ENCODE measurements at places on chromosomes 5 and 9.

GRCh38 chr9:526904-527591 lies 312.4 kb downstream of the DOCK8 start:
- no peak for DNase-seq

DNA sequence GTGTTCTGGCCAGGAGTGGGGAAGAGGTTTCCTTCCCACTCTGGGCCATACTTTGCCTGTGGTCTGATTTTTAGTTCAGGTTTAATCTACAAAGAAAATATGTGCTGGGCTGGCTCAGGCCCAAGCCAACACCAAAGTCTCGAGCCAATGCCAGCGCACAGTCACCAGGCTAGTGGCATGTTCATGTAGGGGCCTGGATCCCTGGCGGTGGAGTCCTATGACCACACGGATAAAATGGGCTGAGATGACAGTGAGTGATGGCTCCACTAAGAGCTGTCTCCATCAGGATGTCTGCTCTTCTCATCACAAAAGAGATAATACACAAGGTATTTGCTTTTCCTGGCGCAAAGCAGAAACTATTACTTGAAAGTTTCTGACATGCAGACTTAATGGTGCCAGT lies 92.9 kb upstream of the PTPN3 start:
- DNase-seq = no peak

DNA sequence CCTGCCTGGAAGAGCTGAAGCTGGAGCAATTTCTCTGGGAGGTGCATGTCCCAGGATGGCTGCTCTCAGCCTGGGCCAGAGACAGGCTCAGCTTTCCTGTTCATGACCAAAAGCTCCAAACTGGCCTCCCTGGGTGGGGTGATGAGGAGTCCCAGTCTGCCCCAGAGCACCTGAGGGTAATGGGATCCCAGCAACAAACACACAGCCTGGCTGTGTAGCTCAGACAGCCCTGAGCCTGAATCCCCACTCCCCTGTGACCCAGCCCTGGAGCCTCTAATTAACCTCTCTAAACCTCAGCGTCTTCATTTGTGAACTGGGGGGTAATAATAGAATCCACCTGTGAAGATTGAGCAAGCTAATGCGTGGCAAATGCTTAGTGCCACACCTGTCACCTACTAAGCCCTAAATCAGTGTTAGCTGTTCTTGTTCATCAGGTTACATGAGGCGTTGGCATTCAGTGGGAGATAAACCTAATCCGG lies 67.5 kb downstream of the HSPA4 start:
- DNase-seq = no peak

- no peak for DNase-seq
Observed at GRCh38 chr5:33229216-33229615, 211.5 kb upstream of the TARS1 start.

DNA sequence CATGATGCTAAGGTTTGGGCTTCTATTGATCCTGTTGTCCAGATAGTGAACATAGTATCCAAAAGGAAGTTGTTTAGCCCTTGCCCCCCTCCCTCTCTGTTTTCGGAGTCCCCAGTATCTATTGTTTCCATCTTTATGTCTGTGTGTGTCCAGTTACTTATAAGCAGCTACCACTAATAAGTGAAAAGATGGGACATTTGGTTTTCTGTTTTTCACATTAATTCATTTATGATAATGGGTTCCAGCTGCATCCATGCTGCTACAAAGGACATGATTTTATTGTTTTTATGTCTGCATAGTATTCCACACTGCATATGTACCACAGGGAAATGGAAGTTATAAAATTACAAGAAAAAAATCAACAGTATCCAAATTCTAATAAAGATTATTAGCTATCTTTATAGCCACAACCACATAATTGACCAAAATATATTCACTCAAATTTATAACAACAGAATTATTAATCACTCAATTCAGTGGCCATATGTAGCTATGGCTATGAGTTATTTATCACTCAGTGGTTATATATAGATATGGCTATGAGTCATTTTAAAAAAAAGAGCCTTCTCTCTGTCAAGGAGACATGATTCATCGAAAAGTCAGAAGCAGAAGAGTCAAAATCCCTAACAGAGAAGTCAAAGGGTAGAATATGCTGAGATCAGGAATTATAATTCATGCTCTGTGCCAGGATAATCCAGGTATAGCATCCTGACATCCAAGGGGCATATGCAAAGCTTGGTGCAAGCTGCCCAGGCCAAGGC lies 367.5 kb downstream of the DEPDC1B start:
- DNase-seq = no peak

- no peak for DNase-seq
Observed at GRCh38 chr5:76521240-76521758, 101.9 kb downstream of the F2RL2 start.

- DNase-seq = no peak
Observed at GRCh38 chr5:9344751-9345240, 201.1 kb downstream of the SEMA5A start.

GRCh38 chr9:9615086-9615485 lies 997.7 kb downstream of the PTPRD start:
- DNase-seq = no peak

DNA sequence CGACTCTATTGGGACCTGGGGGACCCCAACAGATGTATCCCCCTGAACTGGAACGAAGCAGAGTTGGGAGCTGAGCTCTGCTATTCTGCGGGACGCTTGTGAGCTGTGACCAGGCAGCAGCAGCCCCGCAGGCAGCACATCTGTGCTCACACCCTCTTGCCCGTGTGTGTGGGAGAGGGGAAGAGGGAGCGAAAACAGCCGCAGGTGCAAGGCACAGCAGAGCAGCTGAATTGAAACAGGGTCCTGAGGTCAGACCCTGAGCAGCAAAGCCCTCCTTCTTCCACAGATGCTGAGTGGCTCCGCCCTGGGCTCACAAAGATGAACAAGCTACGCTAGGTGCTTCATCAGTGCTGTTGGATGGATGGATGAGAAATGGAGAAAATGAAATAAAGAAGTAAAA lies 198.7 kb downstream of the HSPA4 start:
- no peak for DNase-seq

DNA sequence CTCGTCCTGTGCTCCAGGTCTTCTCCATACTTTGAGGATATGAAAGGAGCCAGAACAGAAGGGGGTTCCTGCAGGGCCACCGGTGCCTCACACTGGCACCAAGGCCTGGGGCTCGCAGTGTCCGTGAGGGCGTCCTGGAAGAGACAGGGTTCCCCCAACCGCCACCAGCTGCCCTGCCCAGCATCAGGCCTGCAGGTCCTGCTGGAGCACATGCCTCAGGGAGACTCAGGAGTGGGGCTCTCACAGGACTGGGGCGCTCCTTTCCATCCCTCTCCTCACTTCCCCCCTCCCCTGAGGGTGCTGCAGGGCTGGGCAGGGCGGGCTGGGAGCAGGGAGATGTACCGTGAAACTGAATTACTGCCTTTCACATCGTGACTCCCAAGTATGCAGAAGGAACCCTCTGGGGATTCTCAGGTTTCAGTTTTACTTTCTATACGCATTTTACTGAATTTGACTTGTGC lies 31.7 kb downstream of the CEP72 start:
- no peak for DNase-seq

DNA sequence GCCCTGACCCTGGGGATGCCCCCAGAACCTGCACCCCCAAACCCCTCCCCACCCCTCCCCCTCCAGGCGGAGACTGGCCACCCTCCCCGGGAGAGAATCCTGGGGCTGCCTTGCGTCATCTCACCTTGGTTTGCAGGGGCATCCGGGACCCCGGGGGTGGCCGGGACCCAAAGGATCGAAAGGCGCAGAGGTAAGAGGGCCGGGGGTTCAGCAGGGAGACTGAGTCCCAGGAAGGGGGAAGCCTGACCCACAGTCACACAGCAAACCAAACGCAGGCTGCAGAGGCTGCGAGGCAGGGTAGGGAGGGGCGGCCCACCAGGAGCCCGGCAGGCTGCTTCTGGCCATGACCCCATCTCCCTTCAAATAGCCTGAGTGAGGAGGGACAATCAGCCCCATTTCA lies 33.8 kb upstream of the ORM1 start:
- DNase-seq = no peak

GRCh38 chr5:161471211-161471950 lies 75.1 kb downstream of the GABRB2 start:
- DNase-seq = no peak

DNA sequence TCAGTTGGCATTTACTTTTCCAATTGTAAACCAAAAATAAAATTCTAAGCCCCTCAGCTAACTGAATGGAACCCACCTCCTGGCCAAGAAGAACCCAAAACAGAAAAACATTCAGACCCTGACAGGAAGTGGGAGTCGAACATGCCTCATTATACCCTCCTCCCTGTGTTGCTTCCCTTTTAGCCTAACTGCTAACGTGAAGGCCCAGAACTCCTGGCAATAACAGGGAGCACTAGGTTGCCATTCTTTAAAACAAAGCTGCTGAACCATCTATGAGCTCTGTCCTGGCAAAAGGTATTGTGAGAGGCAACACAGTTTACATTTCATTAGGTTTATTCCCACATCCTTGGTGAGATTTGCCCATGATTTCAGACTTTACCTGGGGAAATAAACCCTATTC lies 481.4 kb downstream of the CHSY3 start:
- no peak for DNase-seq

GRCh38 chr9:69264526-69264925 lies 60.5 kb upstream of the ENTREP1 start:
- DNase-seq = no peak

DNA sequence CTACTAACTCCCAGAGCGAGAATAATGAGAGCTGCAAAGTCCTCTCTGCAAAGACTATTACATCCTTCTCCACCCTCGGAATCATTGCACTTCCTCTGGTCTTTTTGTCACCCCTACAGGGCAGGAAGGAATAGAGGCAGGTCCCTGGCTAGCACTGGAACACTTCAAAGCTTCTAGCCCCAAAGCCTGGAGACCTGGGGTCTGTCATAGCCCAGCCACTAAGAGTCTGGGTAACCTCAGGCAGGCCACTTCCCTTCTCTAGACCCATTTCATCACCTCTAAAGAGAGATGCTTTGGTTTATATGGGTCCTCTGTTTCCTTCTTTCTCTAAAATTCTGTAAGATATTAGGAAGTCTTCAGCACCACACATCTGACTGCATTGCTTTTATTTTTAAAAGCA lies 6.7 kb downstream of the ADRB2 start:
- DNase-seq = no peak

- DNase-seq = no peak
Observed at GRCh38 chr9:71895955-71896354, 15.0 kb downstream of the ABHD17B start.

DNA sequence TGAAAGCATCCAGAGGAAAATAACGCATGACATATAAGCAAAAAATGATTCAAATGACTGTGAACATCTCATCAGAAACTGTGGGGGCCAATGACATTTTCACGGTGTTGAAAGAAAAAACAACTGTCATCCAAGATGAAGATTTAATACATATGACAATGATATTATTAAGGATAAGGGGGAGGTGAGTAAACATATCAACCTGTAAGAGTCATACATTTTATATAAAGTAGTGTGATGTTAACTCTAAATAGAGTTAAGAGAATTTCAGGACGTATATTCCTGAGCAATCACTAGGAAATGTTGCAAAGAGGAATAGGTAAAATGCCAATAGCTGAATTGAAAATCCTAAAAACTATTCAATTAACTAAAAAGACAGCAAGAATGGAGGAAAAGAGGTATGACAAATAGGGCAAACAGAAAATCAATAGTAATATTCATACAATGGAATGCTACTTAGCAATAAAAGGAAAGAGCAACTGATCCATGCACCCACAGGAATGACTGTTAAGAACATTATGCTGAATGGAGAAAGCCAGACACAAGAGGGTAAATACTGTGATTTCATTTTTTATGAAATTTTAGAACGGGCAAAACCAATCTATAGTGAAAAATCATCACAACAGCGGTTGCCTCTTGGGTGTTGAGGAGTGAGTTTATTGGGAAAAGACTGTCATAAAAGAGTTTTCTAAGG lies 92.4 kb upstream of the JAK2 start:
- no peak for DNase-seq

All from NCI-H1092 (cell line).